ENCODE measurements at places on chromosomes 16 and 17.

DNA sequence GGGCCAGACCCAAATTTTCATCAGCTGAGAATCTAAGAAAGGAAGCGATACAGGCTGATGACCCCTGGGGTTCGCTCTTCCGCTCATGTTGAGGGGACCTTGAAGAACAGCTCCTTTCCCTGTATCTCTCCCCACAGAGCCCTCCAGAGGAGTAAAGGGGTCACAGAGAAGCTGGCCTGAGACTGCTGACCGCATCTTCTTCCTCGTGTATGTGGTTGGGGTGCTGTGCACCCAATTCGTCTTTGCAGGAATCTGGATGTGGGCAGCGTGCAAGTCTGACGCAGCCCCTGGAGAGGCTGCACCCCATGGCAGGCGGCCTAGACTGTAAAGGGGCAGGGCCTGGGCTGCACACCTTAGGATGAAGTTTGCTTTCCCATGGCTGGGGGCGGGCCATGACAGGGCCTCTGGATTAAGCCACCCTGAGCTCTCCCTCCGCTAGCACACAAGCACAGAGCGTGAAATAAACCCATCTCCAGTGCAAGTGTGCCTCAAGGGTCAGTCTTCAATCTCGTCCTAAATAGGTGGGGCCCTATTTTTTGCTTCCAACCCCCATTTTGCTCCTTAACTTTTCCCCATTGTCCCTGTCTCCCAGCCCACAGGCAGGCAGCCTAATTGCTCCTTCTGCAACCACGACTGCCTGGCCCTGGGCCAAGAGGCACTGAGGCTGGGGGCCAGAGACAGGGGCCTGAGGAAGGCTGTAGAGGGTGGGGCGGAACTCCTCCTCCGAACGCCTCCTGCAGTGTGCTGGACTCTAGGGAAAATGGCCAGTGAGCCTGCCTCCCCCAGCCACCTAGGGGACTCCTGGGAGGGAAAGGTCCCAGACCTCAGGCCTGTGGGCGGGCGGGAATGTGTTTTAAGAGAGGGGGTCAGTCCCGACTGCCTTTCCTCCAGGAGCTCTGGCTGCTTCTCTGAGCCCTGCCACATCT, 3.6 kb downstream of the ZACN start:
- DNase-seq, result no peak

GRCh38 chr17:73956595-73957465, 246.6 kb upstream of the RPL38 start:
- peak; percentile 85 for DNase-seq

GRCh38 chr16:2429771-2430663, 770 bp downstream of the CCNF start:
- DNase-seq, result no peak

DNA sequence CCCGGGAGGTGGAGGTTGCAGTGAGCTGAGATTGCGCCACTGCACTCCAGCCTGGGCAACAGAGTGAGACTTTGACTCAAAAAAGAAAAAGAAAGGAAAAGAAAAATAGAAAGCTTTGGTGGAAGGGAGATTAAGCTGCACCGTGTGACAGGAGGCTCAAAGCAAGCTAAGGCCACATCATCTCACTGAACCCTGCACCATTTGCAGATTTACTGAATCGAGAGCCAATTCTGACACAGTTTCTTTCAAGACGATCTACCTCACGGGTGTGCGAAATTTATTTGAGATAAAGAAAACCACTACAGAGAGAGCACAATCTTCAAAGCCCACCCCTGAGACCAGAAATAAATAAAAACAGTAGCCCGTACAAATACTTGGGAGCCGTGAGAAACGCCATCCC, 49.6 kb downstream of the RTN4RL1 start:
- DNase-seq, result no peak

DNA sequence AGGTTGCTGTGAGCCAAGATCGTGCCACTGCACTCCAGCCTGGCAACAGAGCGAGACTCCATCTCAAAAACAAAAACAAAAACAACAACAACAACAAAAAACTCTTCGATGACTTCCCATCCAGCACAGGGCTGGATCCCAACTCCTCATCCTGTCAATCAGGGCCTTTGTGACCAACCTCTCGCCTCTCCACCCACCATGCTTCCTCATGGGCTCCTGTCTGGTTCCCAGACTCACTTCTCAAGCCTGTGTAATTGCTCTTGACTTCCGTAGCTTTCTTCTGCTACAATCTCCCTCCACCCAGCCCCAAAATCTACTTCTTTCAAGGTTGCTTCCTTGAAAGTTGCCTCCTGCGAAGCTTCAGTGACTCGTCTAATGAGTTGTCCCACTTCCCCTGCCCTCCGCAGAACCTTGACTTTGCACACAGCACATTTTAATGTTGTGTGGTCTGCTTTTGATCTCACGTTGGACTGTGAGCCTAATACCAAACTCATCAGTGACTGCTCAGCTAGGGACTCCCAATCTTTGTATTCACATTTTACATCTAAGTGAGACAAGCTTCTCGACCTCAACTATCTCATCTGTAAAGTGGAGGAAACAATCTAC, 936 bp upstream of the RASL10B start:
- no peak for DNase-seq

GRCh38 chr16:10930755-10931093, 11.5 kb downstream of the DEXI start:
- DNase-seq, result no peak

DNA sequence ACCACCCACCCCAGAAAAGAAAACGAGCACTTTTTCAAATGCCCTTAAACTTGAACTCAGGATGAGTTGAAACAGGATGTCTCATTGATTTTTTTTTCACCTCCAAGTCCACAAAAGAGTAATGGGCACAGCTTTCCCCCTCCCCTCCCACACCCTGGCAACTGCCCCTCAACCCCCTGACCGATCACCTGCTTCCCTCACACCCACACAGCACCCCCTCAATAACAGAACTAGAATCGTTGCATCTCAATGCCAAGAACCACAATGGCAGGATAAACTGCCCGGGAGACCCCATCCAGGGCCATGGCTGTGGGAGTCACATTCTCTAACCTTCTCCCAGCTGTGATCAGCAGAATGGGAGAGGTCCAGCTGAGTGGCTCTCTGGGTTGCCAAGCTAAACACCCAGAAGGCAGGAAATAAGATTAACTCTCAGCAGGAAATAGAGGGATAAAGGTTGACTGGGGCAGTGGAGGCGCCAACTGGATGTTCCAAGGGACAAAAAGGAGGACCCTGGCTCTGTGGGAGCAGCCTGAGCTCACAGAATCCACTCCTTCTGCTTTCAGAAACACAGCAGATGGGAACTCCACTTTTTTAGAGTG, 128.0 kb upstream of the SDK2 start:
- no peak for DNase-seq

- no peak for DNase-seq
Measured at GRCh38 chr17:20228410-20228809, 219.3 kb downstream of the SPECC1 start.

DNA sequence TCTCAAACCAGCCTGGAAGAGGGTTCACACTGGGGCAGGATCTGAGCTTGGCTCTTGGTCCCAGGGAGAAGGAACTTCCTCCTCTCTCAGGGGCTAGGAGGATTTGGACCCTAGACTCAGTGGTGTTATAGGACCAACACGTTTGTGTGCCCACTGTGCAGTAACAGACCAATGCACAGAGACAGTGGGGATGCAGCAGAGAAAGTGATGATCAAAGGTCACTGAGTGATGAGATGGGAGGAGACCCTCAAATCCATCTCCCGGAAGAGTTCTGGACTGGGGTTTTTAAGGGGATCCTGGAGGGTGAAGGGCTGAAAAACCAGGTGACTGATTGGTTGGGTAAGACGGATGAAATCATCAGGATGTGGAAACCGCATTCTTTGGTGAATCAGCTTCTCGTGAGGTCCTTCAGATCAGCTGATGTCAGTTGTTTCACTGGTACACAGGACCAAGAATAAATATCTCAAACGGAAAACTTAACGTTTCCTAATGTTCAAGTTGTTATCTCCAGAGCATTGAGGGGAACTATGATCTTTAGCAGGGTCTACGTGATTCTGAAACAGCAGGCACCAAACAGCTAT, 3.3 kb upstream of the VAC14 start:
- no peak for DNase-seq

All from NCI-H1694 (cell line).